WERI-Rb-1 (cell line): ENCODE measurements at places on chromosomes 7 and 10.

DNA sequence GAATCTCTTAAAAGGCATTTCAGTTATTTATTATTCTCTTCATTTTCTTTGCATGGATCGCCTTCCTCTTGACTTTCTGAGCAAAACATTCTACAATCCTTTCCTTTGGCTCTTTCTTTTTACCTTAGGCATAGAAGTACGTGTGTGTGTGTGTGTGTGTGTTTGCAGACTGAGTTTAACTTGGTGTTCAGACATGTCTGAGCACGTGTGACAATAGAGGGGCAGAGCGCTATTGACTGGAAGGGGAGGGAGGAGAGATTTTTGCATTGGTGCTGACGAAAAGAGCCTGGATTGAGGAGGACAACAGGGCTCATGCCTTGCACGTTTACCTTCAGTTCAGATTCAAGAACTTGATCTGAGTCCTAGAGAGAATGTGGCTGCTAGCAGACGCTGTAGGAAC lies 129.8 kb downstream of the SEC23IP start:
- no peak for DNase-seq

DNA sequence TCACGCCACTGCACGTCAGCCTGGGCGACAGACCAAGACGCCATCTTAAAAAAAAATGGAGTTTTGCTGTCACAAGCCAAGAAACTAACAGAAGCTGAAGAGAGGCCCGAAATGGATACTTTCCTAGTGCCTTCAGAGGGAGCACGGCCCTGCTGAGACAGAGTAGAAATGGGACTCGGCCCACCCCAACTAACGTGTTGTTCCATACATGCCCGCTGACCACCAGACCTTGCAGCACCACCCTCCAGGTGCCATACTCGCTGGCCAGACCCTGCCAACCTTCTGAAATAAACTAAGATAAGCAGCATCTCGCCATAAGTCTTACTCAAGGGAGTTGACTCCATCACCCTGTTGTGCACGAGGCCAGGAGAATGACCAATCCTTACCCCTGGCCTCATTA lies 29.5 kb upstream of the TUBB8 start:
- no peak for DNase-seq

DNA sequence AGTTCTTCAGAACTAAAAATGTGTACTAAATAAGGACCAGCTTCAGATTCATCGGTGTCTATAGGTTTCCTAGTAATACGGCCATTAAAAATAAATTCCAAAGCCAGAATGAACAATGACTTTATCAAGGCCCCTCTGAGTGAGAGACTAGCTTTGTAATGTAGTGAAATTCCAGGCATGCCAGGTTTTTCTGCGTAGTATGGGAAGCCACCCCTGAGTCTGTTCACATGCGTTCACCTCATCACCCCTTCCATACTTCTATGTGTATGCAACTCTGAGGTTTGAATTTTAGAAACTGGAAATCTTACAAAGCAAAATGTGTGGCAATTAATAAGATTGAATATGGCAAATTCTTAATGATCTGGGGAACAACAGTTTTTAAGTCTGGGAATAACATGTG lies 24.5 kb downstream of the RNF32 start:
- DNase-seq: no peak

GRCh38 chr7:71851776-71852498 lies 560.2 kb downstream of the CALN1 start:
- DNase-seq: no peak

DNA sequence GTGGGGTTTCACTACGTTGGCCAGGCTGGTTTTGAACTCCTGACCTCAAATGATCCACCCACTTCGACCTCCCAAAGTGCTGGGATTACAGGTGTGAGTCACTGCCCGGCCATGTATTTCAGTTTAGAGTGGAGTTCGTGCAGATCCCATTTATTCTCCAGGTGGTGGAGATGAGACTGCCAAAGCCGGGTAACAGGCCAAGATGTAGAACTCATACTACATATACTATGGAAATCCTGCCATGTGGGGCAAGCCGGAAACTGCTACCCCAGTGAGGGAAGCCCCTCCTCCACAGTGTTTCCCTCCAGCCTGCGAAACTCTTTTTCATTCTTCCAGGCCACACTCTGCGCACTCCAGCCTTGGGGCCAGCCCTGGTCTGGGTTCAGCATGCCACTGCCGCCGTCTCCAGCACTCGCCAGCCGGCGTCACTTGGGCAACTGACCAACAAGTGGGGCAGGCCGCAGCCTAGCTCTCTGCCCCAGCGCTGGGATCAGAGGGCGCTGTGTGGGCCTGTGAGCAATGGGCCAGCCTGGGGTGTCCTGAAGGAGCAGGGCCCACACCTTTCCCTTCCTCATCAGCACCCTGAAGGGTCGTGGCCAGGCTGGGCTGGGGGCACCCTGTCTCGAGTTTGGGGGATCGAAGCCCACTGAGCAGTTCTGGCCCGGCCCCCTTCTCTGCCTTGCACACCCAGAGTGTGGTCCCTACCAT lies 122.0 kb downstream of the TRRAP start:
- no peak for DNase-seq

GRCh38 chr10:17756557-17757217 lies 4.7 kb downstream of the TMEM236 start:
- no peak for DNase-seq

DNA sequence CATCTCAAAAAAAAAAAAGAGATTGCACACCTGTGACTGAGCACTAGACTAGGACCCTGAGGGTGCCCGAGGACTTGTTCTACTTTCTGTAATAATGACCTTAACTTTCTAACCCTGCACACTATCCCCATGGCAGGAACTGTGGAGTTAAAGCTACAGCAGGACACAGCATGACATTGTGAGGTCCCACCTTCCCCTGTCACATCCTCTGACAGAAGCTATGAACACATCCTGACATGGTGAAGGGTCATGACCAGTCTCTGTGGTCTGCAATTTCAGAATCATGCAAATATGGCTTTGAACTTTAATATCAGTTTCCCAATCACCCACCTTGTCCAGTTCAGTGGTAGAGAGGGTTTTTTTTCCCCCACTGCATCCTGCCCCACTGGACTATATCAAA lies 18.5 kb upstream of the SAR1A start:
- no peak for DNase-seq

DNA sequence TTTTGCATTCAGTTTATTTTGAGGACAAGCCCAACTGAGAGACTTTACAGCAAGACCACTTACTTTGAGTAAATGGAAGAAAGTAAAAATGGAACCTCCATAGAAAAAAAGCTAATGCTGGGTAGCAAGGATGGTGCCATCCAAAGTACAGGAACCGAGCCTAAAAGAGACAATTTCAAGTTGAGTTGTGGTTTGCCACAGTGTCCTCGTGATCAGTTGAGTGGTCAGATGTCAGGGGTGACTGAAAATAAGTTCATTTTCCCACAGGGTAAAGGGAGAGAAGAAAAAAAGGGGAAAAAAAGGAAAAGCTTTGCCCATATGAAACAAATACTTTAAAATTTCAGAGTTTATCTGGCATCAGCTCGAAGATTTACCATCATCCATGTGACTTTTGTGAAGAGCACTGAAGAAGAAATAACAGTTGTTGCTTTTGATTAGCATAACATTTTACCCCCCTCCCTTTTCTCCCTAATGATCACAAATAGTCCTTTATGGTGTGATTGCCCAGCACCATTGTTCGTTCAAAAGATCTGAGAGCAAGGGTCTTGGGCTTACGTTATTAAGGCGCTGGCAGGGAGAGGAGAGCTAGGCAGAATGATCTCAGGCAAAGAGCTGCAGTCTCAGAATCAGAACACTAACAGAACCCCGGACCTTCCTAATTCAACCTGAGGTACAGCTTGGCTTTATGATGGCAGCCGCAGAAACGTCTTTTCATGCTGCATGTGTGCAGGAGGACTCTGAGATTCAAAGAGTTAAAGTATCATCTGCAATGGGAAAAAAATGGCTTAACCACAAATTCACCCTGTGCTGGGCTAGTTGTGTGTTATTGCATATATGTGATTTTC lies 338.1 kb downstream of the RNLS start:
- DNase-seq: no peak

GRCh38 chr10:28241741-28242399 lies 61.0 kb downstream of the MPP7 start:
- DNase-seq: peak; percentile 11

DNA sequence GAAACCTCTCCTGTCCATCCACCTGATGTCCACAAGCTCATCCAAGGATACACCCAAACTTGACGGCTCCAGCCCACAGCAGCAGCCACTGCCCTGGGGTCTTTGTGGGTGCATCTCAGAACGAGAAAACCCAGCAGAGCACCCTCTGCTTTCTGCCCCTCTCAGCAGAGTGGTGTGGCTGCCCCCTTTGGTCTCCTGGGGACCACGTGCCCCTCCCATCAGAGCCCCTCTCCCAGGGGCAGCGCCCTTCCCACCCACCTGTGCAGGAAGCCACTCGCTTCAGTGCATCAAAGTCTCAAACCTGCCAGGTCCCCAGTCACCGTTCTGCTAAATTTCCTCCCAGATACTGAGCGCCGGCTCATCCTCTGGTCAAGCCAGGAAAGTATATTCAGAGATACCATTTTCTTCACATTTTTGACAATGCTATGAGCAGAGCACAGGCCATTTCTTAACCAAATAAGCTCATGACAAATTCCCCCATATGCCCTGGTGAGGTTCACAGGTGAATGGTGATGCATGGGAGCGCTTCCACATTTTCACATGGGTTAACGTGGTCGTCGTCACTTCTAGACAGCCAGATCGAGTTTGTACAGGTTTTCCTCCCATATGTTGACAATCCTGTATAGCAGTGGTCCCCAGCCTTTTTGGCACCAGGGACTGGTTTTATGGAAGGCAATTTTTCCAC lies 32.4 kb downstream of the CAMK2B start:
- no peak for DNase-seq

GRCh38 chr7:135842446-135843179 lies 94.0 kb upstream of the FAM180A start:
- no peak for DNase-seq

GRCh38 chr10:13690281-13690825 lies 103.6 kb downstream of the PRPF18 start:
- peak; percentile 46 for DNase-seq

DNA sequence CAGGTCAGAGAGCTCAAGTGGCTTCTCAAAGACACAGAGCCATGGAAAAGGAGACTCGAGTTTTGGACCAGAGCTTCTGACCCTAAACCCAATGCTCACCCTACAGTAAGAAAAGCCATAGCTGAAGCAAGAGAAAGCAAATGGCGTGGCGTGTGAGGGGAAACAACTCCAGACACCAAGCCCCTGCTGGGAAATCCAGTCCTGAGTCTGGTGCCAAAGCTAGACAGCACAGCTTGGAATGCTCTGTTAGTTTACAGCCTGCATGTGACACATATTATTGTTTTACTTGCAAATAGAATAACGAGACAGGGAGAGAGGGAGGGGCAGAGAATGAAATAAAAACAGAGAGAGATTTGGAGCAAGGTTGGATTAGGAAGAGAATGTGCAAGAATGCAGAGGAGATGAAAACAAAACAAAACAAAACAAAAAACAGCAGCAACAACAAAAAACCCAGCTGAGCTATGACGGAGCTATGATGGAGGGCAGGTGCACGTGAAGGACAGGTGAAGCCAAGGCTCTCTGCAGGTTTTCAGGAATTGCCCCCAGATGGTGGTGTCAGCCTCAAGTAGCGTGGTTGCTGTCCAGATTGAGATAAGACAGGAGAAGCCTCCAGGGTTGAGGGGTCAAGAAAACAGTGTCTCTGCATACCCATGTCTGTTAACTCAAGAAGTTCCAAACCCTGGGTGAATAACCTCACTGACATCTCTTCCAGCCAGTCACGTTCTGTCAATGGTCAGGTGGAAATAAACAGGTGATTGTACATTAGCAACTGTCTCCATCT lies 69.7 kb upstream of the LRRC18 start:
- no peak for DNase-seq

DNA sequence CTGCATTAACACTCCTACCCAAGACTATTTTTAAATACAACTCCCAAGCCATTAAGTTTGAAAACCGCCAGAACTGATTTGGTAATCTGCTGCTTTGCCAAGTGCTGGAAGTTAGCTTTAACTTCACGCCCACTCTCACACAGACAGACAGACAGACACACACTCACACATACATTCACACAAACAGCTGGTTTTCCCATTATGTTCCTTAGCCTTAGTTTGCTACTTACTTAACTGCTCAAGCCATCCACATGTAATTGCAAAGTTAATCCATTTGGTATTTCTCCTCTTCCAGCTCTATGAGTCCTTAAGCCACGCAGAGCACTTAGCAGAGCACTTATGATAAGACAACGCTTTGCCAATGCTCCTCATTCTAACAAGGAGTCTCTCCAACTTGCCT lies 8.3 kb downstream of the COBL start:
- peak; percentile 43 for DNase-seq

GRCh38 chr7:125926621-125927020 lies 997.0 kb upstream of the POT1 start:
- DNase-seq: no peak

DNA sequence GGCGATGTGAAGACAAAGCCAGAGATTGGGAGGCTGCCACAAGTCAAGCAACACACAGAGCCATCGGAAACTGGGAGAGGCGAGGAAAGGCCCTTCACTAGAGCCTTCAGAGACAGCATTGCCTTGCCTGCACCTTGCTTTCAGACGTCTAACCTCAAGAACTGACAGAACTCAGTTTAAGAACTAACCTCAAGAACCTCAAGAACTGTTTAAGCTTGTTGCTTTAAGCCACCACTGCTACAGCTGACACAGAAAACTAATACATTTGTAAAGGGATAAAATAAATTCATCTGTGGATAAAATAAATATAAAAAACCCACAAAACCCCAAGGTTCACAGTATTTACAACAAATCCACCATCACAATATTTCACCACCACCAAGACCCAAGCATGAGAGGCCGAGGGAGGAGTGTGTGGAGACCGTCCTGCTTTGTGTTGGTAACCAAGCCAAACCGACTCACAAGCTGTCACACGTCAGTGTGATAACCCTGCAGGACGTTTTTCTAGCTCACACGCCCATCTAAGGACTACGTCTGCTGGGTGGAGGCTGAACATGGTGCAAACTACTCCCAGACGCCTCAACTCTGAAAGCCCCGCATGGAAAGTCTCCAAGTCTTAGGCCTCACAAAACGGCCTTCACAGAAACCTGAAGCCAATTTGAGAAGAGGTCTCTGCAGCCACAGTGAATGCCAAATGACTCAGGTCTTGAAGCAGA lies 116.8 kb downstream of the ABLIM1 start:
- DNase-seq: no peak

- DNase-seq: no peak
Observed at GRCh38 chr7:65980478-65981250, 1.3 kb downstream of the GUSB start.

- DNase-seq: no peak
Observed at GRCh38 chr10:853017-853416, 78.5 kb downstream of the LARP4B start.

- DNase-seq: no peak
Observed at GRCh38 chr7:26735976-26736600, 128.3 kb downstream of the SKAP2 start.

DNA sequence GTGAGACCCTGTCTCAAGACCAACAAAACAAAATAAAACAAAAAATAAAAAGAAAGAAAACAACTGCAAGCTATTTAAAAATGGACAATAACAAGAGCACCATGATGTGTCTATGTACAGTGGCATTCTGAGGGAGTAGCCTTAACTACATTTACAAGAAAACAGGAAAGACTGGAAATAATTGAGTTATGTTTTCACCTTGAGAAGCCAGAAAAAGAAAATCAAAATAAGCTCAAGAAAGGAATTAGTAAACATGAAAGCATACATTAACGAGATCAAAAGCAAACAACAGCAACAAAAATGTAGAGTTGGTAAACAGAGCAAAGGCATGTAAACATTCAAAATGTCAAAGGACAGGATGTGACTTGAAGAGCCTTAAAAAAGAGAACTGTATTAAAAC lies 36.7 kb downstream of the TEX36 start:
- no peak for DNase-seq

GRCh38 chr7:80135309-80136104 lies 876 bp downstream of the GNAI1 start:
- peak; percentile 16 for DNase-seq

GRCh38 chr10:52918714-52919305 lies 146.2 kb upstream of the MBL2 start:
- no peak for DNase-seq
